ENCODE measurements at places on chromosomes 11 and 22. TPM values are rescaled to one million over a fixed set of nuclear protein-coding genes. Genes with fewer than 3 reads are reported as not detected.

DNA sequence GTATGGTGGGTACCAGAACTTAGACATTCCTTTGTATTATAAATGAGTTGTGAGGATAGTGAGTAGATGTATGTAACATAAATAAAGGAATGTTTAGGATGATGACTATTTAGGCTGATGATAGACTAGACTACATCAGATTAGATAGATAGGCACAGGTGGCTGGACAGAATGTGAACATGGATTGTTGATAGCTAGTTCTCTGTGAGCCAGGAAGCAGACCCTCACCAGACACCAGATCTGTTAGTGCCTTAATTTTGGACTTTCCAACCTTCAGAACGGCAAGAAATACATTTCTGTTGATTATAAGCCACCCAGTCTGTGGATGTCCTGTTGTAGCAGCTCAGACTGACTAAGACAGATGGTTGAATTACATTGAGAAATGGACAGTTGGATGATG lies 99.4 kb downstream of the SWAP70 start:
- DNase-seq = no peak

GRCh38 chr11:101010899-101011298 lies 118.7 kb downstream of the PGR start:
- no peak for DNase-seq

GRCh38 chr22:19723232-19723982 lies at the start of gene GP1BB:
TSS of gene GP1BB (plus strand) at chr22:19723539. CDS start at chr22:19723570, 31 bp downstream.
- no peak for DNase-seq

DNA sequence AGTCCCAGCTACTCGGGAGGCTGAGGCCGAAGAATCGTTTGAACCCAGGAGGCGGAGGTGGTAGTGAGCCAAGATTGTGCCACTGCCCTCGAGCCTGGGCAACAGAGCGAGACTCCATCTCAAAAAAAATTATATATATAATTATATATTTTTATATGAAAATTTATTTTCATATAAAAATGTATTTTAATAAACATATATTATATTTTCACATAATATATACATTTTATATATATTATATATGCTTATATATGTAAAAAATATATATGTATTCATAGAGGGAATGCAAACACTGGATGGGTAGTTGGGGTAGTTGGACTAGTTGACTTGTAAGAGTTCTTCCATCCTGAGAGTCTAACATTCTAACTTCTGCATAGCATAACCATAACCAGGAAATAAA lies 20.3 kb downstream of the DEUP1 start:
- DNase-seq = no peak

- no peak for DNase-seq
These were observed 35.0 kb upstream of the MPEG1 start for GRCh38 chr11:59247531-59248227.

DNA sequence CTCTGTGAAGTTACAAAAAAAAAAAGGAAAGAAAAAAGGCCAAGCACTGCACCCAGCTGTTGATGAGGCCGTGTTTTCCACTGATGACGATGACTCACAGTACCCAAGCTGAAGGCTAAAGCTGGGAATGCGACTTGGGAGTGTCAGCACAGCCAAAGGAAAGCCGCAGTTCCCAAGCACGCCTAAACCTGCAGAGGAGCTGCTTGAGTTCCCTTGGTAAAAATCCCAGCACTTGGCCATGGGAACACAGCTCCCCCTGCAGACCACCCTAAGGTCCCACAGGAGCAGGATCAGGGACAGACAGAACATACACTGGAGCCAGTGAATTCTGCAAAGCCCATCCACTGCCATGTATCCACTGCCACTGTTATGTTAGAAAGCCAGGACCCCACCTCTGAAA lies 39.9 kb downstream of the SERGEF start:
- no peak for DNase-seq

DNA sequence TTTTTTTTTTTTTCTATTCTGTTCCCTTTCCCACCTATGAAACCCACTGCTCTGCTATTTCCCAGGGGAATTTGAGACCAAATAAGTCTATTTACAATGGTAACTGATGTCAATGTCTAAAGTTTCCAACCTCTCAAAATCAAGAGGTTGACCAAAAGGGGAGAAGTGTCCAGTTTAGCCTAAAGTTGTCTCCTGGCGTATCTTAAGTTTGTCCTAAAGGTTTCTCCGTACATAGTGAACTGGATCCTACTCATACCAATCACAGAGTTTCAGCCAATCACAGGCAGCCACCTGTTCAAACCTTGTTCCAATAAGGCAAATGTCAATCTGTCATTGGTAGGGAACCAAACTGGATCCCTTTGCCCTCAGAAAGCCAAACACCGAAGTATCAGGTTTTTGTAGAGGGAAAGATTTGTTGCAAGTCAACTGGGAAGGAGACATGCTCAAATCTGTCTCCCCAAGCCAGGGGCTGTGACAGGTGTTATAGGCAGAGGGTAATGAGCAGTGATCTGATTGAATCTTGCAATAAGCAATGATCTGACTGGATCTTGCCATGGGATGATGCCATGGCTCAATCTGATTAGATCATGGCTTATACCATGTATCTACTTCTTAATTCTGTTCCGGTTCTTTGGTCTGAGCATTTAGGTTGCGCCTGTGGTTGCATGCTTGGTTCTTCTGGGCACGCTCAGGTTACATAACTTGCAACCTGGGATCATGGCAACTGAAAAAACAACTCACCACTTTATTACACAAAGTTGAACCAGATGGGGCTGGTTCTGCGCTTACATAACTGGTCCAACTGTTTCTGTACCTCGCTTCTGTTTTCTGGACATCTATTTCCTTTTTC lies 1.1 kb upstream of the VPS37C start:
- no peak for DNase-seq

- peak; percentile 77 for DNase-seq
These were observed 13.7 kb downstream of the APBB1 start for GRCh38 chr11:6405052-6405667.

- DNase-seq = no peak
These were observed 15.0 kb downstream of the PDGFB start for GRCh38 chr22:39229688-39230260.

DNA sequence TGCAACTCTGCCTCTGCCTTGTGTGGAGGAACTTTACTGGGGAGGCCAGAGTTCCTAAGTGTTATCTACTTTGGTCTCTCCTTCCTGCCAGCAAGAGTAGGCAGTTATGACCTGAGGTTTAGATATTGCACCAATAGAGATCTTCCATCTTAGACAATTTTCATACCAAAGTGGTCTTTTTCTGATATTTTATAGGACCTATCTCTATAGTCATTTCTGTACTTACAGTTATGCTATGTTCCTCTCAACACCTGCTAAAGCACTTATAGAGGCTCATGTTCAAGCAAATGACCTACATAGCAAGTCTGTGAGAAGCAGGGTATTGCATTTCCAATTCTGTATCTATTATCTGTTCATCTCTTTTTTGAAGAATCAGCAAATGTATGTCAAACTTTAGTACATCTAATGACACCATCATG lies 80.8 kb downstream of the HORMAD2 start:
- DNase-seq = no peak

- DNase-seq = no peak
These were observed 1003.2 kb downstream of the NTM start for GRCh38 chr11:132373405-132374143.

DNA sequence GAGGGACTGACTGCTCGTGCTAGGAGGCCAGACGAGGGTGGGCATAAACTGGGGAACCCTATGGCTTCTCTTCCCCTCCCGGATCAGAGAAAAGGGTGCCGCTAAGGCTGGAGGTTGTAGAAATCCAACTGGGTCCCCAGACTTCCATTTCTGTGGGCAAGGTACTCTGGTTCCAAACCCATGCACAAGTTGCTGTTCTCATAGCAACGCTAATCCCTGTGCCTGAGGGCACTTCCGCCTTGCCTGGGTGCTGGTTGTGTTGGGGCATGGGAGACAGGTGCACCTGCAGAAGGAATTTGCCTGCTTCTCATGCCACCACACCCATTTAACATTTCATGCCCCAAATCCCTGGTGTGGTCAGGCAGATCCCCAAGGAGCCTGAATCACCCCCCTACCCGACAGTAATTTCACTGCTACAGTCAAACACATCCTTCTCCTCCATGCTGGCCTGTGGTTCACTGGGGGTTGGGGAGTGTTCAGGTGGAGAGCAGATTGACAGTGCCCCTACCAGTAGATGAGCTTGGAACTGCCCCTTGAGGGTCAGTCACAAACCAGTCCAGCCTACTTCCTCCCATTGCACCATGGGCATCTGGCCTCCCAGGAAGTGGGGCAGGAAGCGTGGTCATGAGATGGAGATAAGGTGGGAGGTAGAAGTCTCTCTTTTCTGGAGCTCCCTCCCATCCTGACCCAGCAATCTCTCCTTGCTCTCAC lies 1.2 kb downstream of the C2CD2L start:
- DNase-seq = no peak

The CNGA4 gene
- not detected for total RNA-seq

The FGF3 gene
- total RNA-seq = not detected

The SERHL2 gene
- total RNA-seq = 1.3 TPM

The DDI1 gene
- not detected for total RNA-seq
